Neural progenitor cell (in vitro differentiated cells): ENCODE measurements at places on chromosomes 2 and 18. TPM values are rescaled to one million over a fixed set of nuclear protein-coding genes. Genes with fewer than 3 reads are reported as not detected.

DNA sequence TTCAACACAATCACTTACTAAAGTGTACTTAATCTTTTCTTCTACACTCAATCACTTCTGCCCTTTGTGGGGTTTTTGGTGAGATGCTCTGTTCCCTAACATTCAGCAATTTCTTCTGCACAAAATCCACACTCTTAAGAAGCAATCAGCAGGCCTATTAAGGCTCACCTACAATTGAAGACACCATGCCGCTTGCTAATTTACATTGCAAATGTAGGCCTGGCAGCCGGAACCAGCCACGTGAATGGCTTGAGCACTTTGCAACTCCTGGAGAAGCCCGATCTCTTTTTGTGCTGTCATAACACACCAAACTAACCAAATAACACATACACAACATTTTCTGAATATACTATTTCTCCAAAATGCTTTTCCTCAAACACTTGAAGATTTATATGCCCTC, 66.3 kb downstream of the NYAP2 start:
- DNase-seq = peak; percentile 42

DNA sequence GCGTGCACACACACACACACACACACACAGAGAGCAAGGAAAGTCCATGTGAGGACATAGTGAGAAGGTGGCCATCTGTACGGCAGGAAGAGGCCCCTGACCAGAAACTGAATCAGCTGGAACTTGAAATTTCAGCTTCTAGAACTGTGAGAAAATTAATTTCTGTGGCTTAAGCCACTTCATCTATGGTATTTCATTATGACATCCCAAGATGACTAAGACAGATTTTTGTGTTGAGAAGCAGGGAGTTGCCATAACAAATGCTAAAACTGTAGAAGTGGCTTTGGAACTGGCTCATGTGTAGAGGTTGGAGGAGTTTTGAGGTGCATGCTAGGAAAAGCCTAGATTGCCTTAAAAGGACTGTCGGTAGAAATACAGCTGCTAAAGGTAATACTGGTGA, 63.4 kb upstream of the ZBTB7C start:
- no peak for DNase-seq

GRCh38 chr2:196808083-196808665, 981 bp downstream of the C2orf66 start:
- no peak for DNase-seq

The NT5C1B gene
- total RNA-seq = not detected in 2 replicates

GRCh38 chr2:72712304-72712703, 113.5 kb downstream of the EXOC6B start:
- no peak for DNase-seq

DNA sequence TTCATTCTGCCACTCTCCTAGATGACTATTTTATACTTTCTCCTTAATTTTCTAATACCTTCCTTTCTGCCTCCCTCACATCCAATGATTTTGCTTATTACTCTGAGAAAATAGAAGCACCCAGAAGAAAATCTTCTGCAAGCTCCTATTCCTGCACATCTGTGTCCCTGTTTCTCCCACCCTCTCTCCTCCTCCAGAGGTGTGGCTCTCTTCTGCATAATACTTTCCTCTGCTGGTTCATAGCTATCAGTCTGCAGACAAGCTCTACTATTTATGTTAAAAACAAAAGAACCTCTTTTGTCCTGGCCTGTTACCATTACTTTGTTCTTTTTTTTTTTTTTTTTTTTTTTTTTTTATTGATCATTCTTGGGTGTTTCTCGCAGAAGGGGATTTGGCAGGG, 34.3 kb downstream of the ACSL3 start:
- DNase-seq = no peak

DNA sequence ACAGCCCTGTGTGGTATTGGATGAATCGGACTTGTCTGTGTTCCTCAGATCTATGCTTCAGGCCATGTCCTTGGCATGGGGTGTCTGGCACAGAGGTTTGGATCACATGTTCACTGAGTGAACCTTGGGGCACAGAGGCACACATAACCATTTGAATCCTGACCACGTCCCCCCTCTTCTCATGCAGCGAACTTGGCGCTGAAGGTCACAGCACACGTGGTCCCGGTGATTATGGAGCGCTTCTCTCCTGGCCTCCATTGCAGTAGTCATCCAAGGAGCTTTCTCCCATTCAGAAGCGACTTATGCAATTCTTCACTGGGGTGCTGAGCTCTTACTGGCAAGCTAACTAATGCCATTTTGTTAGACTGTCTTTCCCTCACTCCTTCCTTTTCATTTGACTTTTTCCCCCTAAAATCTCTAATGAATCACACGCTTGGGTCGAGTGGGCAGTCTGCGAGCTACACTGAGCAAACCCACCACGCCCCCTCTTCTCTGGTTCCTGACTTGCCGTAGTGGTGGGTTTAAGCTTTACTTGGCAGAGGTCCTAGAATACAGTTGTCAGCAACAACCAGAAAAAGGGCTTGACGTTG, 59.4 kb downstream of the KCNG2 start:
- DNase-seq = no peak

The FOSL2 gene
- 1.3 and 3.7 TPM in 2 replicates for total RNA-seq

- DNase-seq = no peak
Measured at GRCh38 chr18:41326311-41326710, 628.7 kb upstream of the PIK3C3 start.

DNA sequence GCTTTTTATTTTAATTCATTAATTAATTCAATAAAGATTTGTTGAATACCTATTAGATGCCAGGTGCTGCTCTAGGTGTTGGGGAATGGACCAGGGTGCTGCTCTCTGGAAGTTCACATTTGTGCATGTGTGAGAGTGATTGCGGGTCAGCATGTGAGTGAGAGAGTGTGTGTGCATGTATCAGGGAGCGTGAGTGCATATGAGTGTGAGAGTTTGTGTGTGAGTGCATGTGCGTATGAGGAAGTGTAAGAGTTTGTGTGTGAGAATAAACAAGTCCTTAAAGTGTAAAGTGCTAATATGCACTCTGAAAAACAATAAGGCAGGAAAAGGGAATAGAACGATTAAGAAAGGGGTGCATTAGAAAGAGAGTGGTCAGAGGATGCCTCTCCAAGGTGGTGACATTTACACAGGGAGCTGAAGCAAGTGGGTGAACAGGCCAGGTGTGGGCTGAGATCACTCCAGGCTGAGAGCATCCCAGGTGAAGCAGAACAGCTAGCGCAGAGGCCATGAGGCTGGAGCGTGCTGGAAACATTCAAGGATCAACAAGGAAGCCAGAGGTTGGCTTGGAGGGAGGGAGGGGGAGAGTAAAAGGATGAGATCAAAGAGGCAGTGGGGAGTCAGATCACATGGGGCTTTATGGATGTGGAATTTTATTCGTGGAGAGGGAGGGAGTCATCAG, 50.5 kb upstream of the SLC1A4 start:
- no peak for DNase-seq

The LDLRAD4 gene
- 0.28 and 0.65 TPM in 2 replicates for total RNA-seq

GRCh38 chr2:73000808-73001570, 70.5 kb downstream of the SFXN5 start:
- DNase-seq = no peak

GRCh38 chr2:29309090-29310029, 194.1 kb downstream of the CLIP4 start:
- DNase-seq = peak; percentile 92
